ENCODE measurements at places on chromosomes 4 and X.

DNA sequence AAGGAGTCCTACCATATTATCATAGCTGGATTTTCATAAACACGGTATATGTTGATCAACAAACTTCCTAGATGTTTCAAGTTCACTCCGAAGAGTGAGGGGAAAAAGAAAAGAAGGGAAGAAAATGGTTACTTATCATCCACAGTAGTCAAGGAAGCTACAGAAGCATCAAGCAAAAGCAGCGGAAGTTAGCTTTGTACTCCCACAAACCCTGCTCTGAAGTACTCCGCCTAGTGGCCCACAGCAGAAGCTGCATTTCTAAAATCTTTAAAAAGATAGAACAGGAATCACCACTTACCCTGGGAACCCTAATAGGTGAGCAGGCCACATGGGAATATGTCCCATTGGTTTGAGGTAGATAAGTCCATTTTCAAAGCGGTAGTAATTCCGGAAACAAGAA is 28.5 kb upstream of the FRG1 start:
- DNase-seq: no peak

GRCh38 chrX:33160273-33160672 is 51.1 kb downstream of the DMD start:
- DNase-seq: no peak

GRCh38 chr4:24166501-24166900 is 276.7 kb upstream of the PPARGC1A start:
- no peak for DNase-seq

DNA sequence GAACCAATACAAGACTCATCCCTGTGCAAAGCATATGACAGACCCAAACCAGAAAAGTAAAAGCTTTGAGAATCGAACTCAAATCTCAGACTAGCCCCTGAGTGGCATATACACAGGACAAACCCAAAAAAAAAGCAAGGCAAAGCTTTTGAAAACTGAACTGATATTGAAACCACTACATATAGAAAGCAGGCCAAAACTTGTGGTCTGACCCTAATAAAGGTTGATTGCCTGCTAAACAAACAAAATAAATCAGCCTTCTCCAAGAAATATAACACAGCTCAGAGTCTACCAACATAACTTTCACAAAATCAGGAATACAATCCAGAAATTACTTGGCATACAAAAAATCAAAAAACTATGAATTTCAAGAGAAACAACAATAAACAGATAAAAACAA is 40.3 kb downstream of the LRBA start:
- no peak for DNase-seq

DNA sequence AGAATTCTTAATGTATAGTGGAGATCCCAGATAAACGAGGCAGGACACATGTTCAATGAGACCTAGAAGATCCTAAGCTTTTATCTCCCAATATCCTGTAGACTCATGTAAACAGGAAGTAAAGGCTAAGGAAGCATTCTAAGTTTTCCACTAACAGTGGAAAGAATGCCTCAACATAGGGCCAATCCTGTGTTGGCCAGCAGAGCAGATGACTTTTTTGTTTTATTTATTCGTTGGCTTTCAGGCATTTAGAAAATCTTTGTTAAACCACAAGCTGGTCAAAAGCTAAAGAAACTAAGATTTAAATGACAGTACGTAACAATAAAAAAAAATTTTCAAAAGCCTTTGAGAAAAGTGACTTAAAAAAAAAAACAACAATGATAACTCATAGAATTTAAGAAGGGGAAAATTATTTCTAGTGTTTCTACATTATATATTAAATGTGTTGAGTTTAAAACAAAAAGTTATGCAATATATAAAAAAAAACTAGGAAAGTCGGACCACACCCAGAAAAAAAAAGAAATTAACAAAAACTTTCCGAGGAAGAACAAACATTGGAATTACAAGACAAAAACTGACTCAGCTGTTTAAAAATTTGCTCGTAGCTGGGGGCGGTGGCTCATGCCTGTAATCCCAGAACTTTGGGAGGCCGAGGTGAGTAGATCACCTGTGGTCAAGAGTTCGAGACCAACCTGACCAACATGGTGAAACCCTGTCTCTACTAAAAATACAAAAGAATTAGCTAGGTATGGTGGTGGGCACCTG is 759.3 kb downstream of the FSTL5 start:
- no peak for DNase-seq

DNA sequence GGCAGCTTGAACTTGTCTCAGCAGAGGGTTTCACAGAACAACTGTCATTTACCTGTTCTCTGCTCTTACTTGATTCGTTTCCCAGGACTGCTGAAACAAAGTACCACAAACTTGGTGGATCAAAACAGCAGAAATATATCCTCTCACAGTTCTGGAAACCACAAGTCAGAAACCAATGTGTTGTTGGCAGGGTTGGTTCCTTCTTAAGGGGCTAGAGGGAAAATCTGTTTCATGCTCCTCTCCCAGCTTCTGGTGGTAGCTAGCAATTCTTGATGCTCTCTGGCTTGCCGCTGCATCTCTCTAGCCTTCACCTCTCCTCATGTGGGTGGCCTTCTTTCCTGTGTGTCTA is 4.7 kb downstream of the TLR8 start:
- no peak for DNase-seq

DNA sequence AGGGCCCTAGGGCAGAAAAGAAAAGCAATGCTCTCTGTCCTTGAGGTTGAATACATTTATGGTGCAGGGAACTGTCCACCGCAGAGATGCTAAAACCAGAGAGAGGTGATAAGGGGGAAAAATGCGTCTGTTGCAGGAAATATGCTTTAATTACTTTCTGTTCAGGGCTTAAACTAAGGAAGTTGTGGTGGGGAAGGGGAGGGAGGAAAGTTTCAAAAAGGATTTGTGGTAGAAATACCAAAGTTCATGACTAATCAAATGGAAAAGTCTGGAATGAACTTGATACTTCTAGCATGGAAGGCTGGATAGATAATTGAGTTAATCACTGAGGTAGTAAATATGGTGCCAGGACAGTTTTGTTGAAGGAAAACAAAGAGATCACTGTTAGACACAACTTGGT is 99.0 kb downstream of the ASB9 start:
- no peak for DNase-seq

DNA sequence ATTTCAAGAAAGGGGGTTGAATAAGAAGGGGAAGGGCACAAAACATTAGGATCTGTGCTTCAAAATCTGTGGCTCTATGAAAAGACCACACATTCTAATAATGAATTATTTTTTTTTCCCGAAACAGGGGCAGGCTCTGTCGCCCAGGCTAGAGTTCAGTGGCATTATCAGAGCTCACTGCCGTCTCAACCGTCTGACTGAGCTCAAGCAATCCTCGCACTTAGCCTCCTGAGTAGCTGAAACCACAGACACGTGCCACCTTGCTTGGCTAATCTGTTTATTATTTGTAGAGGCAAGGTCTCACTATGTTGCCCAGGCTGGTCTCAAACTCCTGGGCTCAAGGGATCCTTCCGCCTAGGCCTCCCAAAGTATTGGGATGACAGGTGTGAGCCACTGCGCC is 33.4 kb downstream of the ACSL1 start:
- DNase-seq: no peak

GRCh38 chr4:85372966-85373365 is 102.0 kb upstream of the ARHGAP24 start:
- no peak for DNase-seq

DNA sequence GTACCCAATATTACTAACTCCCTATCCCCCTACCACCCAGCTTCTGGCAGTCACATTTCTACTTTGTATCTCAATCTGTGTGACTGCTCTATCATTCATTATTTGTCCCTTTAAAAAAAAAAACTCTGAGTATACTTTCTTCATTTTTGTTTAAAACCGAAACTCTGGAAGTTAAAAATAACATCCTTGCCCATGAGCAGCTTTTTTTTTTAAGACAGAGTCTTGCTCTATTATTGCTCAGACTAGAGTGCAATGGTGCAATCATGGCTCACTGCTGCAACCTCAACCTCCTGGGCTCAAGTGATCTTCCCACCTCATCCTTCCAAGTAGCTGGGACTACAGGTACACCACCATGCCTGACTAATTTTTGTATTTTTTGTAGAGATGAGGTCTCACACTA is 15.8 kb downstream of the UBE2K start:
- DNase-seq: peak; percentile 61

GRCh38 chrX:13288671-13289070 is 31.2 kb downstream of the ATXN3L start:
- no peak for DNase-seq

DNA sequence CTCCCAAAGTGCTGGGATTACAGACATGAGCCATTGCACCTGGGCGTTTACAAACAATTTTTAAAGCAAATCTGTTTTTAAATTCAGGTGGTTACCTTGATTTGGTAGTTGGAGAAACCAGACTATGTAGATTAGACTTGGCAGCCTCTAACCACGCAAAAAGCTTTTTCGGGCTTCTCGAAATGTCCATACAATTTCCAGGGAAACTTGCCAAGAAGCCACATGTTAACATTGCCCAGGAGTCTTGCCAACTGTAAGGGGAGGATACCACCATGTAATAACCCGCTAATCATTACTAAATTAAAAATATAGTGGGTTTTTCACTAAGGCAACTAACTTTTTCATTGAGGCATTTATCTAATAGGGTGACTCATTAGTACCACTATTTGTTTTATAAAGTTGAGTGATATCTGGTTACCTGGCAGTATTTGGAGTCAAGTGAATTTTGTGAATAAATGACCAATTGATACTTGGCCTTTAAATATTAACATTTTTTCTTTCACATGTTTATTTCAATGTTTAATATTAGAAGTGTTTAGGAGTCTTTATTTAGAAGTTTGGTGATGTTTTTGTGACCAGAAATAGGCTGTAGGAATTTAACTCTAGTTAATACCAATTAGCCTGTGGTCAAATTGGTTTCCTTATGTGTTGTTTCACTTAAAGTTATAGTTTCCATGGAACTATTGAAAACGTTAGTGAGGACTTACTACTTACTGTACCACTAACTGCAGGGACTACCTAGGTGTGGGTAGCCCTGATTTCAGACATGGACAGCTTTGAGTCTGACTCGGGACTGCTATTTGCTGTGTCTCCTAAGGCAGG is 61.3 kb downstream of the CLDN34 start:
- DNase-seq: no peak

DNA sequence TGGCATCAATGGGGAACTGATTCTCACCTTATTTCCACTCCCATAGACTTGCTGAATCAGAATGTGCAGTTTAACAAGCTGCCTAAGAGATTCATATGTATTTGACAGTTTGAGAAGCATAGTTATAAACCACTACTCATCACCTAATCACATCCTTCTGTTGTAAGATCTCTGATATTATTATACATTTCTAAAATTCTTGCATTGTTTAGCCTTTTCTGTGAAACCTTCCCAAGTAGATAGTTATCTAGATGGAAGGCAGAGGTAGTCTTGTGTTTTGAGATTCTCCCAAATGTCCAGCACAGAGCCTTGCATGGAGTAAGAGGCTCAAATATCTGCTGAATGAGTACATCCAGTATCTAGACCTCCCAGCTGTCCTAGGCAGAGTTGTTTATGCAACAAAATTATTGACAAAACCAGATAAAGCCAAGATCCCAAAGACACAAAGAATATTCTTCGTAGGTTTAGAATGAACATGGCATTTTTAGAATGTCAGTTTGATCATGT is 227.3 kb downstream of the KDR start:
- DNase-seq: no peak

GRCh38 chr4:166981847-166982246 is 252.4 kb downstream of the SPOCK3 start:
- no peak for DNase-seq

DNA sequence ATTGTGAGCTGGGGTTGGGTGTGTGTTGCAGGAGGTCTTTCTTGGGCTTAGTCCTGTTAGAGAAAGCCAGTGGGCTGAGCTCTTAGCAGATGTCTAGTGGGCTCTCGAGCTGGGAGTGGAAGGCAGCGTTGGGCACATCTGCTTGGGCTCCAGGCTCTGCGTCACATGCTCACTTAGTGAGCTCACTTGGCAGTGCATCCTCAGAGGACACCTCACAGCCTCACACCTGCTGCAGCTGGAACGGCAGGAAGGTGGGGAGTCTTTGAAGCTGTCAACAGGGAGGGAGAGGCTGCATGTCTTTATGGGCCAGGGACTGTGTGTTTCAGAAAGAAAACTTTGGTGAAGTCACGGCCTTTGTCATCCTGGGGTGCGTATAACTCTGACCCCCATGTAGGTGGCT is 82.2 kb downstream of the PSAPL1 start:
- DNase-seq: no peak

GRCh38 chrX:131614241-131614640 is 70.4 kb downstream of the OR13H1 start:
- no peak for DNase-seq

DNA sequence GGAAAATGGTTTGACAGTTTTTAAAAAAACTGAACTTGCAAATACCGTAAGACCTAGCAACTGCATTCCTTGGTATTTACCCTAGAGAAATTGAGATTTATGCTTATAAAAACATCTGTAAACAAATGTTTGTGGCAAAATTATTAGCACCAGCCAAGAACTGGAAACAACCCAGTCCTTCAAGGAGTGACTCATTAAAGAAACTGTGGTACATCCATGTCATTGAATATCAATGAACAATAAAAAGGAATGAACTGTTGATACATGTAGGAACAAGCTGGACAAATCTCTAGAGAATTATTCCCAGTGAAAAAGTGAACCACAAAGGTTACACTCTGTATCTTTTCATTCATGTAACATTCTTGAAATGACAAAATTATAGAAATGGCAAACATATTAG is 240.2 kb upstream of the ADAMTS3 start:
- no peak for DNase-seq

DNA sequence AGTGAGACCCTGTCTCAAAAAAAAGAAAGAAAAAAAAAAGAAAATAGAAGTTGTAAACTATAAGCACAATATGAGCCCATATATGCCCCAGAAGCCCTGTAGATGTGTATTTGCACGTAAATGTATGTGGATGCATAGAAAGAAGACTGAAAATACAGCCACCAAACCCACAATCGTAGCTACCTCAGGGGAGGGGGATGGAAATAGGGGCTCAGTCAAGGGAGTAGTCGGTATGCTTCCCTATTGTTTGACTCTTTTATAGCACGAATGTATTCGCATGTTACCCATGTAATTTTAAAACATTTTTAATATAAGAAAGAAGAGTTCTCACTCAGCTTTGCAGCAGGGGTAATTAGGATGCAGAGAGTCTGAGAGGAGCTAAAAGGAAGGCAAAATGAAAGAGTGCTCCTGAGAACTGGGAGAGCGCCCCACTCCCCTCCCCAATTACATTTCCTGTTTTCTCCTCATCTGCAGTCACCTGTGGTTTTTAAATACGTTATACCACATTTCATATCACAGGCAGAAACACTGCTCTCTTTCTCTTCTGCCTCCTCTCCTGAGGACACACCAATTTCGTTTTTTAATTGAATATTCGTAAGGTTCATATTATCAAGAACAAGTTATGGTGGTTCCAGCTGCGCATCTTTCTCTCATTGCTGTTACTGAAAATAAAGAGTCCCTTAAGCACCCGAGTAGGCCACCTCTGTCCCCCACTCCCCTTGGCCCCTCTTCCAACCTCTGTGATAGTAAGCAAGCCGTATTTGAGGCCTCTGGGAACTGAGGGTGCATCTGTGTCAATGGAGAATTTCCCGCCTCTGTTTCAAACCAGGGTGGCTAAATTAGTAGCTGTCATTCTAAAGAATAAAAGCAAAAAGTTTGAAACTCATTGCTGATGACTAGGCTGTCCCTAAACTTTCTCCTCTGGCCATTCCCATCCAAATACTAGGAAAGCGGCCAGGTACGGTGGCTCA is 10.7 kb downstream of the SEPTIN6 start:
- no peak for DNase-seq

Data from fibroblast of gingiva (primary cell).